Breast epithelium (tissue), 4 donors: ENCODE measurements at places on chromosomes 4 and X.

DNA sequence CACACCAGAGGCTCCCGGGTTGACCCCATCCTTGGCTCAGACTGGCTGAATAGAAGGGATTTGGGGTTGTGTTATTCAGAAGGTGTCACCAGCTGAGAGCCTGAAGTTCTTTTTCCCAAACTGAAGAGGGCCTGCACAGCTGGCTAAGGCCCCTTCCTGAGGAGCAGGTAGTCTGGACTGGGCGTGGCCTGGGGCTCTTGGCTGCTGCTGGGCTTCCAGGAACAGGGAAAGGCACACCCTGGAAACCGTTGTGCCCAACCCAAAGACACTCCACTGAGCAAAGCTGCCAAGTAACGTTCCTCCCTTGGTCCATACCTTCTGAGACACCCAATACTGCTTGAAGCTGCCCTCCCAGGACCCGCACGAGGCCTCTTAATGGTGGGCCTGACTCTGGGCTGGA is 8.3 kb upstream of the CXCR3 start:
- H3K4me3 ChIP-seq: no peak overlapping the region
- no peaks in the 10 kb centered on the region for H3K27me3 ChIP-seq
- H3K27ac ChIP-seq: no peak overlapping the region
- no peaks in the 10 kb centered on the region for H3K36me3 ChIP-seq
- H3K4me1 ChIP-seq: no peaks in the 10 kb centered on the region

GRCh38 chrX:151754047-151754429 is 19.5 kb downstream of the CNGA2 start:
- no peak for DNase-seq
- H3K27ac ChIP-seq: no peak overlapping the region
- H3K4me3 ChIP-seq: no peak overlapping the region
- H3K27me3 ChIP-seq: no peaks in the 10 kb centered on the region
- H3K4me1 ChIP-seq: no peaks in the 10 kb centered on the region

DNA sequence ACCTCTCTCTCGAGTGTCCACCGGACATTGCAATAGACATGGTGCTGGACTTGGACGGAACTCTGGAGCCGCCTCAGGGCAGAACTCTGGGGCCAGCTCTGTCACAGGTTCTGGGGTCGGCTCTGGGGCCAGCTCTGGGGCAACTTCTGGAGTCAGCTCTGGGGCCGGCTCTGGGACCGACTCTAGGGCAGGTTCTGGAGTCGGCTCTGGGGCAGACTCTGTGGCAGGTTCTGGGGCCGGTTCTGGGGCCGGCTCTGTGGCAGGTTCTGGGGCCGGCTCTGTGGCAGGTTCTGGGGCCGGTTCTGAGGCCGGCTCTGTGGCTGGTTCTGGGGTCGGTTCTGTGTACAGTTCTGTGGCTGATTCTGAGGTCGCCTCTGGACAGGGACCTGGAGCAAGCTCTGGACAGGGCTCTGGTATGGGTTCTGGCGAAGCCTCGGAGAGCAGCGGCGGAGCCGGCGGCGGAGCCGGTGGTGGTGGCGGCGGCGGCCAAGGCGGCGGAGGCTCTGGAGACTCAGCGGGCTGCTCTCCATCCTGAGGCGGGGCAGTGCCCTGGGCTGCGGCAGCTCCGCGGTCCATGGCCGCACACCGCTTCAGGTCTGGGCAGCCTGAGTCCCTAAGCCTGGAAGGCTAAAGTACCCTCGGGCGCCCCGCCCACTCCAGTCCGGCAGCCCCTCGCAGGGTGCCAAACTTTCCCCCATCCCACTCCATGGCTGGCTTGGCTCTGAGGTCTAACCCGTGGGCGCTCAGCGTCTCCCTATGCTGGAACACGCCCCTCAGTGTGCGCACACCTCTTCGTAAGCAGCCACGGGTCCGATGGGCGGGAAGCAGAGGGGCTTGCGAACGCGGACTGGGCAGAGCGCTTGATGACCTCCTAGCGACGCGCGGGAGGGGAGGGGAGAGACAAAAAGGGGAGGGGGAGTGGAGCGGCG is at the start of gene DGKK:
Gene DGKK (minus strand): TSS at position 723 of the 929 bp plus-strand sequence. CDS start 147 bp downstream, at position 576.
- no peaks in the 10 kb centered on the region for H3K36me3 ChIP-seq
- no peak for DNase-seq
- H3K27ac ChIP-seq: no peak within 1 kb of the TSS
- H3K4me3 ChIP-seq: no peak within 1 kb of the TSS
- H3K4me1 ChIP-seq: no peaks in the 10 kb centered on the region
- H3K27me3 ChIP-seq: peaks cover 2% of the 10 kb centered on the region

- H3K36me3 ChIP-seq: no peaks in the 10 kb centered on the region
- DNase-seq: no peak
- no peaks in the 10 kb centered on the region for H3K4me1 ChIP-seq
- H3K27me3 ChIP-seq: no peaks in the 10 kb centered on the region
- H3K27ac ChIP-seq: no peak overlapping the region
- H3K4me3 ChIP-seq: no peak overlapping the region
Observed at GRCh38 chr4:17027495-17027894, 129.1 kb upstream of the LDB2 start.
